ENCODE measurements at places on chromosomes 2 and 18.

DNA sequence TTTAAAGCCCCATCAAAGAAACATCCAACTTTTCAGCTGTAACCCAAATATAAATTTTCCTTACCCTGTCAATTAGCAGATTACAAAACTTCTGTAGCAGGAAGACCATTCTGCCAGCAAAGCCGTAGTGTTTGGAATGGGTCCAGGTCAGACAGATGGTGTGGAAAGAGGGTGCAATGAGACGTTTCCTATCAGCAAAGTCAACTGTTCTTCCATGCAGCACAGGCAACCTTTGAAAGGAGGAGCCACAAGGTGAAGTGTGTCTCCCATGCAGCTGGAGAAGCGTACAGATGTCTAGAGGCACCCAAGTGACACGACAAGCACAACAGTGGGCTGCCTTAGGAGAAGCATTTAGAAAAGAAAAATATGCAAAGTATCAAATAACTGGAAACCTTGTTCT is 83.7 kb downstream of the SP3 start:
- peak; percentile 96 for DNase-seq

DNA sequence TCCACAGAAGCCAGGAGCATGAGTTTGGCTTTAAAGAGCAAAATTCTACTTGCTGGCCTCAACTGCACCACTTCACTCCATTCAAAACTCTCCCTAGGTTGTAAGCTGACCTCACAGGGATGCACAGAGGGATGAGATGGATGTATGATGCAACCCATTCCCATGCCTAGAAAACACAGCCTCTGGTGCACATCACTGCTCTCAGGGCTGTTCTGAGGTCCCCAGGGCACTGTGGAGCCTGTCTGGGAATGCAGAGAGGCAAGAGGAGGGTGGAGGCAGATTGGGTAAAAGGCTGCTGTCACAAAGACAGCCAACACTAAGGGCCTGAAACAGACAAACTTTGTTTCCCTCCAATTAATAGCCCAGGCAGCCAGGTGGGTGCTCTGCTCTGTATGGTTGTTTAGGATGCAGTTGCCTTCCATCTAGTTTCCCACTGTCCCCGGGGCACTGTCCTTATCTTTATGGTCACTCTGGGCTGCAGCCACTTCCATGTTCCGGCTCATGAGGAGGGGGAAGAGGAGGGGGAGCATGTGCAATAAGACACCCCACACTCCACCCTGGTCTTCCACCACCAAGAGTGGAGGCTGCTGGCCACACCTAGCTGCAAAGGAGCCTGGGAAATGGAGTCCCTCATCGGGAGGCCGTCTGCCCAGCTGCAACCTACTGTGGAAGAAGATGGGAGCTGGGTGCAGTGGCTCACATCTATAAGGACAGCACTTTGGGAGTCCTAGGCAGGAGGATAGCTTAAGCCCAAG is 7.0 kb downstream of the GPR45 start:
- DNase-seq: no peak

GRCh38 chr2:127663566-127664064 is 11.7 kb downstream of the LIMS2 start:
- no peak for DNase-seq

DNA sequence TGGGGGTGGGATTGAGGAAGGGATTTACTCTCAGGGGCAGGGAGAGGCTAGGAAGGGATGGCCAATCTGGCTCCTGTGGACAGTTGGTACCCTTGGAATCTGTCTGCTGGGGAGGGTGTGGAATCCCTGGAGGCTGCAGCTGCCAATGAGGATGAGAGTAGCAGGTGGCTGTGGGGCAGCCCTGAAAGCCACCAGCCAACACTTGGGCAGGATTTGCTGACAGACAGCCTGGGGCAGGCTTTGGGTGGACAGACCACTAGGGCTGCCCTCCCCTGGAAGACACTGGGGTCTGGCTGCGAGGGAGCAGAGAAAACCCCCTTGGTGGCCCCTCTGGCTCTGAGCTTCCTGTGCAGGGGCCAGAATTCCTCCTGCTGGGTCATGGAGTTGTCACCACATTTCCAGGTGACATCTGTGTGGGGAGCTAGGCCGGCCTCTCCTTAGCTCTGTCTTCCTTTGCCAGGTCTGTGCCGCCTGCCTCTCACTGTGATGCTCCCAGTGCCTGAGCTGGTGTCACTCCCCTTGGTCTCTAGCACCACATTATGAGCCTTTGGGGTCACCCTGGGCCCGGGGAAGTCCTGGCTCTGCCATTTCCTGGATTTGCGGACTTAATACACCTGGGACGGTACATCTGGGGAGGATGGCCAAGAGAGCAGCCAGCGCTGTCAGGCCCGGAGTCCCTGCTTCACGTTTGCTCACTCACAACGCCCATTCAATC is 13.4 kb upstream of the ARHGEF4 start:
- no peak for DNase-seq

GRCh38 chr2:121038891-121039616 is 245.9 kb downstream of the TFCP2L1 start:
- DNase-seq: no peak
